ENCODE measurements at places on chromosomes 7 and 10. TPM values are rescaled to one million over a fixed set of nuclear protein-coding genes. Genes with fewer than 3 reads are reported as not detected.

The IL15RA gene
- 34.4 TPM for total RNA-seq

DNA sequence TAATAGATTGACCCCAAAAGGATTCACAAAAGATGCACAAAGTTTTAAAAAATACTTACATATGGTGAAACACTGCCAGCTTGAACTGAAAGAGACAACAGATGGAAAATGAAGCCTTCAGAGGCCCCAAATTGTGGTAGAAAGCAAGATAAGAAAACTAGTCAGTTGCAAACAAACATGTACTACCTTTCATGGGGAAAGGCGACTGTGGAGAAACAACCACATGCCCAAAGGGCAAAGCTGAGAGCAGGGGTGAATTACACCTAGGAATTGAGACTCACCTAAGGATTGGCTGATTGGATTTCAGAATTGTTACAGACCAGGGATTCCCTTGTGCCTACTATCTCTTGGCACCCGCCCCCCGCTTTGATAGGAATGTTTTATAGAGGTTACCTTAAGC lies 13.1 kb downstream of the EPC1 start:
- no peak for DNase-seq

The HKDC1 gene
- 0.14 TPM for total RNA-seq

The EVX1 gene
- total RNA-seq, result not detected

DNA sequence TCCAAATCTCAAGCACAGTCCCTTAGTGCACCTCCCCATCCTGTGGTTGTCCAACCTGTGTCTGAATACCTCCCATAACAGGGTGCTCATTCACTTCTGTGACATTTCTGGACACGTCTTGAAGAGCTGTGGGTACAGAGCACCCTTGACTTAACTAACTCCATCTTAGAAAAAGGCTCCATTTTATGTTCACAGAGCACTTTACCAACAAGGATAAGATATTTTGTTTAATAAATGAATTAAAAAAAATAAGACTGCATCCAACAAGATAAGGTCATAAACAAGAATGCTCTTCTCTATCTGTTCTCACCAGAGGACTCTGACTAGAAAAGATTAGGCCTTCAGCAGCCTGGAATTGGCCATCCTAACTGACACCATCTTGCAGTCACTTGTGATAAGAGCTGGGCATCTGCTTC lies 335.2 kb upstream of the ZNF32 start:
- no peak for DNase-seq

DNA sequence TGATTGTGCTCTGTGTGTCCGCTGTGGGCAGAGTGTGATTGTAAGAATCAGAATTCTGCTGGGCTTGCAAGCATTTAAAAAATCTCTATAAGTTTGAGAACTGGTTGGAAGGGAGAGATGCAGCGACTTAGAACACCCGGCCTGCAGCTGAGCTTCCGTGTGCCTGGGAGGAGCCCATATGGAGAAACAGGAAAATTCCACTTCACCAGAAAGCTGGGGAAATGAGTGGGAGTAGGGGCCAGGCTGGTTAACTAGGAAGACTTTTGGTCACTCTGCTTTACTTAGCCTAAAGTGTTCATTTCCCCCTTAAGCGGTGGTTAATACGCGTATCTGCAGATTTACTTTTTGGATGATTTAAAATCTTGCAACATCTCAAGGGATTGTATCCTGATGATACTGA lies 72.2 kb downstream of the TCF7L2 start:
- no peak for DNase-seq

- DNase-seq, result no peak
These were observed 169.2 kb upstream of the SEMA3A start for GRCh38 chr7:84363741-84364140.

DNA sequence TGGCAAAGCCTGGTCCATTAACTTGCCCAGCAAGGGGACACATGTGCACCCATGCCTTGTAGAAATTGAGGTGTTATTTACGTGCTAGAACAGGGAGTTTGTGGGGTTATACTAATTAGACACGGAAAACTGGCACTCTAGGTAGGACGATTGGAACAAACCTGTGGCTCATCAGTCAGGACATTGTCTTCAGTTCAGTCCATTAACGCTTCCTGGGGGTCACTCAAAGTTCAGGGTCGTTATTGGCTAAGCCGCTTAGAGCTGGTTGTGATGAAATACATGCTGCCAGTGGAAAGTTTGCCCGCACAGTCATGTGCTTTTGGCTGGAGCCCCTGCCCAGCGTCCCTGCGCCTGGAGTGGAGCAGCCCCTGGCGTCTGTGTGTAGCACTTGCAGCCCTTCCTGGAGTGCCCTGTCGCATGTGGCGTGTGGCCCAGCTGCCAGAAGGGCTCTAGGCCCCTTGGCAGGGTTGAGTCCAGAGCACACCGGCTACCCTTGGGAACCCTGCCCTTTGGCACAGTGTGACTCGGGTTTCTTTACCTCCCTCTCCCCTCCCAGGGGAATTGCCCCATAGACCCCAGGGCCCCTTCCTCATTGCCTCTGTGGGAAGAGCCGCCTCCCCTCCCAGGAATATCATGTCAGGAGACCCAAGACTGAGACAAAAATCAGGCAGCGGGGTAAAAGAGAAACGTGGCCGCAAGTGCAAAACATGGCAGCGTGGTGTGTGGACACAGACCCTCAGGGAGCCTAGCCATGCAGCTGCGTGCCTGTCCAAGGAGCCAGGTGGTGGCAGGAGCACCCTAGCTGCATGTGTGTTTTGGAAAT lies 9.8 kb downstream of the ZNF775 start:
- DNase-seq, result no peak

DNA sequence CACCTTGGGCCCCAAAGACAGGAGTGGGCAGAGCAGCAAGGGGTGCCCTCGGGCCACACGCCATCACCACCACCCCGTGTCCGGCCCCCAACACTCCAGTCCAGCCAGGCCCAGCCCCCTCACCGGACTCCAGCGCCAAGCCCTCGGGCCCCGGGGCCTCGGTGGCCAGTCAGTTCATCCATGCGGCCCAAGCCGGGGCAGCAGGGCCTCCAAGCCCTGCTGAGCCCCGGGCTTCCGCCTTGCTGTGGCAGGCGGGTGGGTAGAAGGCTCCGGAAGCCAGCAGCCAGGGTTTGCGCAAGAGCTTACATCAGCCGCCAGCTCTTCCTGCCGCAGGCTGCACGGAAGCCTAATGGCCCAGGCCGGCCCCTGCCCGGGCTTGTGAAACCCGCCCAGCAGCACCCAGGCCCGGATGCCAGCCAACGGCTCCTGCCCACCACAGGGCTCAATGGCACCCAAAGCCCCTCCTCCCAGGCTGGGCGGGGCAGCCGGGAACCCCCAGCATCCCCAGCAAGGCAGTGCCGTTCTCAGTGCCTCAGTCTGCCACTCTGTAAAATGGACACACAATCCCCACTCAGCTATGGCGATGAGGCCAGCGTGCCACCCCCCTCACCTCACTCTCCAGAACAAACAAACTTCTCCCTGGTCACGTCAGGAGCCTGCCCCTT lies 26.5 kb downstream of the TNRC18 start:
- no peak for DNase-seq

- DNase-seq, result no peak
These were observed 151.0 kb upstream of the ZNF92 start for GRCh38 chr7:65222655-65223054.

- DNase-seq, result no peak
These were observed 37.8 kb downstream of the GOLGA7B start for GRCh38 chr10:97887399-97887798.

The ZEB1 gene
- 101 TPM for total RNA-seq

DNA sequence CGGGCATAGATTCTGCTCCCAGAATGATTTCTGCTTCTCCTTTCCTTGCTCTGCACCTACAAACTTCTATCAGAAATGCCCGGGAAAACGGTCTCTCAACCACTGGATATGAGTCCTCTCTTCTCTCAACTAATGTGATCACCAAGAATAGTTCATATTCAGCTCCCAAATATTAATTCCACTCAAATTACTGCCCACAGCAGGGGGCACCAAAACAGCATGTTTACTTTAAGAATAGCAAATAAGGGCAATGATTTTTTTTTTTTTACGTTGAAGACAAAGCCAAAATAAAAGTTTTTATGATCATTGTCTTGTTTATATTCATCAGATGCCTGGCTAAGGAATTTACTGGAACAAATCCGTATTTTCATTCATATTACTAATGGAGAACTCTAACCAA lies 94.9 kb upstream of the PRSS1 start:
- DNase-seq, result no peak

DNA sequence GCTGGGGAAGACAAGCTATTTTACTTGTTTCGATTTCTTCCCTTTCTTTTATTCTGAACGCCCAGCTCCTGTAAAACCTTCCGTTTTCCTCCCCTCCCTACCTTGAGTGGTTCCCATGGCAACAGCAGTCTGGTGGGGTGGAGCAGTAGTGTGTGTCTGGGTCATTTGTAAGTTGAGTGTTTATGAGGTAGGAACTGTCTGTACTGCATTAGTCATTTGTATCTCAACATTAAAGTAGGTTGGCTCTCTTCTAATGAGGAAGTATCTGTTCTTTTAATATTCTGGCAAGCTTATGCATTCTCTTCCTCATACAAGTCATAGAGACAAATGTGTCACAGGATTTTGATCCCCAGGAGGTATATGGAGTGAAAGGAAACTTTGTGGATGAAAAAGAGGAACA lies 85.3 kb upstream of the CCDC6 start:
- DNase-seq, result no peak

GRCh38 chr7:39880556-39880955 lies 69.5 kb upstream of the CDK13 start:
- DNase-seq, result no peak

DNA sequence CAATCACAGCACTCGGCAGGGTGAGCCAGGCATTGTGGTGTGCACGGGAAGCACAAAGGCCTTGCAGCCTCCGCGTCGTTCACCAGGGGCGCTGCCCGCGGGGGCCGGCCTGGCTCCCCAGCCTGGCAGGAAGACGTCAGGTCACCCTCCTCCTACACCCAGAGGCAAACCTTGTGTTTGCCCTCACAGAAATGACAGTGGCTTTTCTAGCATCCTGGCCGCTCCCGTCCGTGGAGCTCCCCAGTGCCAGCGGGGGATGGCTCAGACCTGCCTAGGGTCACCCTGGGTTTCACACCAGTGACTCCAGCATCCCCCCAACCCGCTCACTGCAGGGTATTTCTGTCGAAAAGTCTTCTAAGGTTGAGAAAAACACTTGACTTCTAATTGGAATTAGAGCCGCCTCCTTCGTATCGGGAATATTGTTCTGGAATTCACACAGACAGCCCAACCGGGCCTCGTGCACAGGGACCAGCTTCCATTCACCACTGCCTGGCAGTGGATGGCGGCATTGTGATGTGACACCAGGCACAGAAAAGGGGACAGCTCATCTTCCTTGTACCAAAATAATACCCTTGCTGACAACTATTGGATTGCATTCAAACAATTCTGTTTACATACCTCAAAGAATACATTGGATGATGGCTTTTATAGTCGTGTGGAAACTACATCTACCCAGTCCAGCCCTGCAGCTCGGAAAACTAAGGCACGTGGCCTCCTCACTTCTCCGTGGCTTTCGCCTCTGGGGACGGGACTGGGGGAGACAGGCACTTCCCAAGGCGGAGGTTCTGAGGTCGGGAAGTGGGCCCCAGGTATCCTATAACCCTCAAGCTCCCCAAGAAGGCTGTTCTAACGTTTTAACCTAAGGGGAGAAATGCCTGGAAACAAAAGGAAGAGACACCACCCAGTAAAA lies 109.0 kb downstream of the EBF3 start:
- DNase-seq, result no peak

Measured in thoracic aorta (tissue), 2 donors.